Muscle of leg (tissue), 16 donors: ENCODE measurements at places on chromosomes 13 and 19.

DNA sequence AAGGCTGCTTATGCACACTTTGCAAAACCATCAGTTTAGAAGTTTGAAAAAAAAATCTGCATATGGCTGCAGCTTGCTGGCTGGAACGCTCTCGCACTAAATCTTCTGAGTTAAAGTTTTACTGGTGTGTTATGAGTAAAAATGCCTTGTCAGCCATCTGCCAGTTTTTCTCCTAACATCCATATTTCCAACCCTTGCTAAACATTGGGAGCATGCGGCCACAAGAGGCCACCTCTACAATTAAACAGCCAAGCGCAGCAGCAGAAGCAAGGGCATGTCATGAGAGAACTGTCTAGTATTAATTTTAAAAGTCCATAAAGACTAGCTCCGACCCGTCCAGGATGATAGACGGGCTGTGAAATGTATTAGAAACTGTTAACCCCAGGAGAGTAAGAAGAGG, 248.3 kb downstream of the TSHZ3 start:
- peak; percentile 78 for DNase-seq

- DNase-seq, result no peak
These were observed 9.4 kb downstream of the LTBP4 start for GRCh38 chr19:40610396-40611064.

GRCh38 chr13:113817860-113818691, 45.8 kb downstream of the GAS6 start:
- DNase-seq, result no peak

GRCh38 chr13:41603917-41604316, 146.6 kb downstream of the RGCC start:
- DNase-seq, result no peak
